Activated CD4-positive, alpha-beta T cell treated with anti-CD3 and anti-CD28 coated beads for 1 hour (primary cell): ENCODE measurements at places on chromosomes 6 and 20.

GRCh38 chr6:17281100-17281496 lies at the start of gene RBM24:
RBM24 (plus strand) TSS chr6:17281361; CDS start chr6:17281582, 221 bp downstream.
- no peak for DNase-seq

DNA sequence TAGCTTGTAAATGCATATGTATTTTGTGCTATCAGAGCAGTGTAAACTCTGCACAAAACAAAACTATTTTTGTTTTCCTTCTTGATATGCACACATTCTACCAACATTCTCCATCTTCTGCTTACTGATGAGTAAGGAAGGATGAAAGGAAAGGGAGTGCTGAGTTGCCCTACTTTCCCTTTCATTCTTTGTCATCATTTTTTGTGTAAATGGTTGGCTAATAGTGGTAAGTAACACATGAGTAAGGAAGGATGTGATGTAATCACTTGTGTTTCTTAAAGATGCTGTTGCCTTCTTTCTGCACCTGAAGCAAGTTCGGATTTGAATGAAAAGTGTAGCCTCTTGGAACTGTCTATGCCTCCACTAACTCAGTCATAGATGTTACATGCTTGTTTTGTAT lies 4.6 kb upstream of the REV3L start:
- DNase-seq, result no peak

DNA sequence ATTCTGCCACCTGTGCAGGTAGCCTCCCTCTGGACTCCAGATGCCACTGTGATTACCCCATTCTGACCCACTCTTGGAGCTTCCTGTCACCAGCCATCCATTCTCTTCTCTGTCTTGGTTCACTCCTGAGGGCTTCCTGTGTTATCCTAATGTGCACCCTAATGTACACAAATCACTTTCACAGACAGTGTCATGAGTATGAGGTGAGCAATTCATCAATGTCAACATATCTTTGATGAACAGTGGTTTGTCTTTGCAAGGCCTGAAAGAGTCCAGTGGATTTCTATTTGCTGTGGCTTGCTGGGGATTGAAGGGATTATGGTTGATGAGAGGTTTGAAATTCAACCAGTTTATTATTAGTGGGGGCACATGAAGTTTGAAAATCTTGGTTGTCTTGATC lies 63.8 kb upstream of the EEF1E1 start:
- DNase-seq, result no peak

- DNase-seq, result no peak
Measured at GRCh38 chr6:68307301-68307700, 327.8 kb upstream of the ADGRB3 start.

GRCh38 chr6:140485740-140486449 lies 1111.4 kb upstream of the CITED2 start:
- no peak for DNase-seq

DNA sequence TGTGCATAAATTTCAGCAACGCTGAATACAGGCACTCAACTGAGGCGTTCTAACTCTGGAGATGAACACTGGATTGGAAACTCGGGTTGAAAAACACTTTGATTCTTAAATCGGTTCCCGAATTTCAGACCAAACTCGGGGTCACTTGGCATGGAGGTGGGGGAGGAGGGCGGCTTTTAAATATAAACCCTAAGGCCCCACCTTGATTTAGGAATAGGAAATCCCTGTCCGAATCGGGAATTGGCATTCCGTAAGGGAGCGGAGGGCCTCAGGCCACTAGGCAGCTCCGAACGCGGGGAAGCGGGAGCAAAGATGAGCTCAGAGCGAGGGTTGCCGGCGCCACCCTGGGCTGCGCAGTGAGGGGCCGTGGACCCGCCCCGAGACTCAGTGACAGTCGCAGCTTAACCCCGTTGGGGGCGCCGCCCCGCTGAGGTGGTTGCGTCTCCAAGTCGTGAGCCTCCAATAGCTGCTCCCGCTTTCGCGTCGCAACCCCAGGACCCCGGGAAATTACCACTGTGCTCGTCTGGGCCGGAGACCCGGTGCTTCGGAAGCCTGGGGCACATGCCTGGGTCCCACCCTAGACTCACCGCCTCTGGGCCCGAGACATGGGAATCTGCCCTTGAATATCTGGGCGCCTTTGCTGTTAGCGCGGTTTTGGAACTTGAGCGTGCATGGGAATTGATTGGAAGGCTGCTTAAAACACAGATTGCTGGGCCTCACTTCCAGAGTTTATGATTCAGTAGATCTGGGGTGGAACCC lies 4.6 kb upstream of the SIM1 start:
- no peak for DNase-seq

- DNase-seq, result no peak
Measured at GRCh38 chr6:37177077-37177934, 7.4 kb downstream of the PIM1 start.

DNA sequence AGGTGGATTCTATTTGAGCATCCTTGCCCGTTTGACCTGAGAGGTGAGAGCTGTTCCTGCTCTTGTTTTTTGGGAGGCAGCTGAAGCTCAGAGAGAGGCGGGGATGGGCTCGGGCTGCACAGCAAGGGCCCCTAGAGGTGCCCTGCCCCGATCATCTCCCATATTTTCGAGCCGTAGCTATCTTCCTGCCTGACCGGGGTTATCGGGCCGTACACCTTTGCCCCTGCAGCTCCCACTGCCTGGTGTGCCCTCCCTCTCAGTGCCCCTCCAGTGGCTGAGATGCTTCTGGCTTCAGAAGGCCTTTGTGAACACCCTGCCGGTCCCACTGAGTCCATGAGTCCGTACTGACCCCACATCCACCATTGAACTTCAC lies 6.7 kb downstream of the SRC start:
- DNase-seq, result no peak

DNA sequence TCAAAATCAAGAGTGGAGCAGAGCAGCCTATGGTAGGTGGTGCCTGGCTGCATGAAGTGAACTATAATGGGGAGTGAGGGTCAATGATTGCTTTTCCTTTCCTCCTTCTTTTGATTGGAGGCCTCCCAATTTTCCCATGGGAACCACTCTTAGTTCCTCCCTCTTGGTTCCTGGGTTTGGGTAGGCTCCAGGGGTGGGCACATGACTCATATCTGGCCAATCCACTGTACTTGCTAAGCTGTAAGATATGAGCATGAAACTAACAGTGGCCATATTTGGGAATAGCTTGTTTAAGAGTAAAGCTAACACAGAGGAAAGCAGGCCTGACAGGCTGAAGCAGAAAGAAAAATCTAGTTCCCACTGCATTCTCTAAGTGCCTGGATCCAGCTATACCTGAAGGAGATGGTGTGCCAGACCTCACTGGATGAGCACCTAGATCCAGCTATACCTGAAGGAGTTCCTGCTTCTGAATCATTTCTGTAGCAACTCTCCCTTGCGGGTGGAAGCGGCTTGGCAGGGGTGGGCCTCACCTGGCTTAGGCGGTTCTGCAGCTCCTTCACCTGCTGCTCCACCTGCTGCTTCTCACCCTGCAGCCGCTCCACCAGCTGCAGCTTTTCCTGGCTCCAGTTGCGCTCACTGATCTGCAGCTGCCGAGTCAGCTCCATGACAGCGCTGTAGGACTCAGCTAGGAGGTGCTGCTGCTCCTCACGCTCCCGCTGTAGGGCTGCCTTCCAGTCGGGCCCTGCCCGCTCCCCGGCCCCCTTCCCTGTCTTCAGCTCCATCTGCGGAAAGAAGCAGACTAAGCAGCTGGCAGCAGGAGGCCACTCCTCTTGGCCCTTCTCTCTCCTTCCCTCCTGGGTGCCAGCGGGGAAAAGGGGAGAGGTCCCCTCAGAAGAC lies 29.0 kb upstream of the DSN1 start:
- DNase-seq, result no peak

DNA sequence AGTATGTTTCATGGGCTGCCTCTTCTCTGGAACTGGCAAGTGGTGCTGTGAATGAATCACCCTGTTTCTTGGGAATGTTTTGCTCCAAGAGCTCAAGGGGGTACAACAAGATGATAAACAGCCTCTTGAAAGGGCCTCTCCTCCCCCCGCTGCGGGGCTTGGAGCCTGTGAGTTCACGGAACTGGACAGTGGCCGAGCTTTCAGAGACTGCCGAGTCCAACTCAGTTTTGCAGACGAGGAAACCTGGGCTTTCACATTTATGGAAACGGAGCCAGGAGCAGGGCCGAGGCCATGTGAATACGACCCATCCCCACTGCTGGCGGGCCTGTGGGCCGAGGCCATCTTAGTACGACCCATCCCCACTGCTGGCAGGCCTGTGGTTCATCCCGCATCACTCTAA lies 18.2 kb upstream of the SRC start:
- DNase-seq, result no peak

DNA sequence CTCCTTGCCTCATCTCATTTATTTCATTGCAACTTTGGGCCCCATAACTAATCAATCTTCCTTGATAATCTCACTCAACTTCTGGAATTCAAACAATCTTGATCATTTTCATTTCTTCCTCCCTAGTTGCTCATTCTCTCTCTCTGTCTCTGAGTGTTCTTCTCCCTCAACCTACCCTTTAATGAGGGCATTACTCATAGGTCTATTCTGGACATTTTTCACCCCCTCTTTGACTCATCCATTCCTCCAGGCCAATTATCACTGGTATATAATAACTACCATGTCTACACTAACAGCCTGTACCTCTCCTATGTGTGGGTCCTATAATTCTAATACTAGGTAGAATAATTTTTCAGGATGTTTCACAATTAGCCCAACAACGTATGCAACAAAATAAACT lies 78.8 kb downstream of the COL21A1 start:
- no peak for DNase-seq

DNA sequence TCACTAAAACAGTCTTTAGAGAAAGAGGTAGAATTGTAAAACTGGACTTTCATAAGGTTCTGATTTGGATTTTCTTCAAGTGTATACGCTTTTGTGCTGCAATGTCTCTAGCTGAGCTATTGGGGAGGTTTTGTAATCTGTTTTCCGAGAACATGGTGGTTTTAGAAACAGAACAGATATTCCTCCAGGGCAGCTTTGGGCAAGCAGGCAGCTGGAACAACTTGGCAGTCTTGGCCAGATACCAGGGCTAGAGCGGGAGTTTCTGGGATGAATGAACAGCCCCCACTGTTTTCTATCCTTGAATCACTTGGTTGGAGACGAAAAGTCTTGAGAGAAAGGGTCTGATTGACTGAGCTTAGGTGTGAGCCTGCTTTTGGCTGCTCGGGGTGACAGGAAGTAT lies 17.1 kb upstream of the ARMC2 start:
- no peak for DNase-seq

- no peak for DNase-seq
Measured at GRCh38 chr6:37314487-37315156, 39.2 kb upstream of the RNF8 start.

- DNase-seq, result no peak
Measured at GRCh38 chr6:23633996-23634395, 492.0 kb upstream of the NRSN1 start.

GRCh38 chr6:127077886-127078285 lies 40.6 kb upstream of the RSPO3 start:
- DNase-seq, result no peak

GRCh38 chr20:43974695-43975094 lies 60.0 kb downstream of the TOX2 start:
- DNase-seq, result no peak

GRCh38 chr20:33352258-33353012 lies 48.9 kb downstream of the CDK5RAP1 start:
- DNase-seq, result no peak

DNA sequence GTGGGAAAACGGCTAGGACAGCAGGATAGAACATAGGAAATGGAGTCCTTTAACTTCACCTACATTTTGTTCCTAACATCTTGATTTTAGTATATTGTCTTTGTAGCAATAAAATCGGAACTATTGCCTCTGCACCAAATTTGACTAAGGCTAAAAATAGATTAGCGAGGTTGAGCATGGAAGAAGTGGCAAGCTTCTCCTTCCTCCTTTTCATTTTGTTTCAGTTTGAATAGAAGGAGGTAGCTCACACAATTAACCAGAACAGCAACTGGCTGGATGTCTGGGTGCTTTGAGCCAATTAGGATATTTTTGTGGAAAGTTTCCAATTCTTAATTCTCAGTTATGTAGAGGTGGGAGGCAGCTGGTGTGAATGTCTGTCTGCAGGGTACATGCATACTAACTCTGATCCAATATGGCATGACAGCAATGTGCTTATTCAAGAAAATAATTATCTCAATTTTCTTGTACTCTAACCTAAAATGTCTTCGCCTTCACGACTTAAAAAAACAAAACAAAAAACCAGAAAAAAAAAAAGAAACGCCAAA lies 3.1 kb upstream of the HECA start:
- no peak for DNase-seq

DNA sequence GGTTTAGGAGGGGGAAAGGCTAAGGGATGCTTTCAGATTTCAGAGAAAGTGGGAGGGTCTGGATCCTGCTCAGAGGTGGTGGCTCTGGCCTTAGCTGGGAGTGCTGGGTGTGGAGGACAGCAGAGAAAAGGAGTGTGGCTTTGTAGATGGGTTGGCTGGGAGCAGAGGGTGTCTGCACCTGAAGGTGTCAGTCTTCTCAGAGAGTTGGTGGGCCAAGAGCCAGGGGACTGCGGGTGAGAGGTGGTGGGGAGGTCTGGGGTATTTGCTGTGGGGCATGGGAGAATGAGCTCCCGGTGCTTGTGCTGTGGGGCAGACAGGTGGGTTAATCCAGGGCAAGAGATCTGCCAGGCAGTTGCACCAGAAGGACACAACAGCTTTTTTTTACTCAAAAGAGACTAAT lies 67.4 kb downstream of the TOX2 start:
- no peak for DNase-seq

GRCh38 chr6:130675072-130675471 lies 152.1 kb upstream of the SMLR1 start:
- DNase-seq, result no peak

DNA sequence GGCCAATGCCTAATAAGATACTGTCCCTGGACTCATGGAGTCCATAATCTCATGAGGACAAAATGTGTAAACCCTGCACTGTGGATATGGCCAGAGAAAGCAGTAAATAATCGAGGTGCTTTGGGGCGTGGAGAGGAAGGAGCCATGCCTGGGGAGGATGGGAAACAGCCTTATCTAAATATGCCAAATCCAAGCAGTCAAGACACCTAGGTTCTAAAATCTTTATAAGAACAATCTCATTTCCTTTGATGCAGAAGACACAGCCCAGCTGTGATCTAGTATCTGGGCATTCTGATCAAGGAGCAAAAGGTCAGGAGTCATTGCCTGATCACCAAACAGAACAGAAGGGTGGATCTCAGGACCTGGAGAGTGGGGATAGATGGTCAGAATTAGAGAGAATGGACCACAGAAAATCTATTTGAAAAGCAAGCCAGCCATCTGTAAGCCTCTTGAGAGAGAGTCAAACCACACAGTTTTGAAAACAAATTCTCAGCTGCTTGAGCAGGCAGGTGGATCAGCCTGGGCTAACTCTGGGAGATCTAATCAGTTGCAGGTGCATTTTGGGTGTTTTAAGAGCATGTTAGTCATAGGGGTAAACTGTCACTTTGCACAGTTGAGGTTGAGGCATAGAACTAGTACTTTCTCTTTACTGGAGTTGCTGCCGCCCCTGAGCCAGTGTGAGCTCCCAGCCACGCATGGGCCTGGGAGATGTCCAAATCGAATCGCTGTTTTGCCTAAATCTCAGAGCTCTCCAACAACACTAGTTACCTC lies 130.8 kb upstream of the TNFAIP3 start:
- DNase-seq, result no peak

DNA sequence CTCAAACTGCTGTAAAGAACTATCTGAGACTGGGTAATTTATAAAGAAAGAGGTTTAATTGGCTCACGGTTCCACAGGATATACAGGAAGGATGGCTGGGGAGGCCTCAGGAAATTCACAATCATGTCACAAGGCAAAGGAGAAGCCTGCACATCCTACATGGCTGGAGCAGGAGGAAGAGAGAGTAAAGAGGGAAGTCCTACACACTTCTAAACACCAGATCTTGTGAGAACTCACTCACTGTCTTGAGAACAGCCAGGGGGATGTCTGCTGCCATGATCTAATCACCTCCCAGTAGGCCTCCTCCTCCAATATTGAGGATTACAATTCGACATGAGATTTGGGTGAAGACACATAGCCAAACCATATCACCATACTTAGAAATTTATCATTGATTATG lies 1307.0 kb upstream of the GJE1 start:
- no peak for DNase-seq
